ENCODE measurements at places on chromosomes 11 and 22.

- no peak for DNase-seq
These were observed 197.0 kb upstream of the CADM1 start for GRCh38 chr11:115700981-115701875.

DNA sequence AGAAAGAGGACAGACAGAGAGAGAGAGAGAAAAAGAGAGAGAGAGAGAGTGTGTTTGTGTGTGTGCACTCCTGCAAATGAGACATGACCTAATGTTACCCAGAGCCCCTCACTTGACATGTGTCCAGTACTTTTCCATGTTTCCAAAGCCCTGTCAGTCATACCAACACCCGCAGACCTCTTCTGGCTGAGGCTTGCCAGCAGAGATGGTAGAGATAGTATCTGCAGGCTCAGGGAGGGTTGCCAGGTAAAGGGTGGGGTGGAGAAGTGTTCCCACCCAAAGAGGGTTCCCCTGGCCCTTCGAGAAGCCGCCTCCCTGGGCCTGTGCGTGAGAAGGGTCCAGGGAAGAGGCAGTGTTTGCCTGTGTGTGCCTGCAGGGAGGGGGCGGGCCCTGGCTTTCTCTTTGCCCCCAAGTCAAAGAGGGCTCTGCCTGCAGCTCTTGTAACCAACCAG, 40.7 kb downstream of the POU2F3 start:
- no peak for DNase-seq

DNA sequence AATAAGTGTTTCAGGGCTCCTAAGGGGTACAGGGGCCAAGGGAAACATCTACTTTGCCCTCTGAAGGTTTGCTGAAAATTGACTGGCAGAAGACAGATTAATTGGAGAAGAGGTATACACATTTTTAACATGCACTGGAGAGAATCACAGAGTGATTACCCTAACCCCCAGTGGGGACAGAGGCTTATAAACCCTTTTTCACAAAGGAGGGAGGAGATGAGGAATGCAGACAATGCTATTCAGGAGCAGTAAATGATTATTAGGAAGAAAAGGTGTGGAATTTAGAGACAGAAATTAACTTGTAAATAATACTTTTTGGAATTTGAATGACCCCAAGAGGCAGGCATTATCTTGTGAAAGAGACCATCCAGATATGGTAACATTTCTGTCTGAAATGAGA, 582.4 kb upstream of the B3GAT1 start:
- DNase-seq = no peak

DNA sequence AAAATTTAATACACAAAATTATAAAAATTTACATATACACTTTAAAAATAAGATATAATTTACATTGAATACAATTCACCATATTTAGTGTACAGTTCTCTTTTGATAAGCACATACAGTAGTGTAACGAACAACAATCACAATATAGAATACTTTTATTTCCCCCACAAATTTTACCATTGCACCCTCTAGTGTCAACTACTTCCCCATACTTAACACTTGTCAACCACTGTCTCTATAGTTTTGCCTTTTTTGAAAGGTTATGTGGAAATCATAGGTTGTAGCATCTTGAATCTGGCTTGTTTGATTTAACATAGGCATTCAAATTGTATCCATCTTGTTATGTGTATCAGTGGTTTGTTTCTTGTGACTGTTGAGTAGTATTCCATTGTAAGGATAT, 21.3 kb upstream of the PANX1 start:
- DNase-seq = no peak

DNA sequence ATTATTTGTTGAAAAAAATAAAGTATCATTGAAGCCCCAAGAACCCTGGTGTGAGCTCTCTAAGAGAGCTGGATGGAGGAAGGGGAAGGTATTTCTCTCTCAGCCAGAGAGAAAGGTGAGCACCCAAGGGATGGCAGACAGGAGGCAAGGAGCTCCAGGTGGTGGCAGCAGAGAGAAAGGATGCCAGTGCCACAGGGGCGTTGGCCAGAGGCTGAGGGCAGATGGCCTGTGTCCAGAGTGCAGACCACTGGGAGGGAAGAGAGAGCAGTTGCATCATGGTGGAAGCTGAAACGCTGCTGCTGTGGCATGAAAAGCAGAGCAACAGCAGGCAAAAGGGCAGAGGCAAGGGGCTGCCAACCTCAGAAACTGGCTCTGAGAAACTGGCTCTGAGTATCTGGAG, 8.5 kb downstream of the SPON1 start:
- no peak for DNase-seq

GRCh38 chr11:116422556-116422955, 350.2 kb downstream of the BUD13 start:
- peak; percentile 26 for DNase-seq

DNA sequence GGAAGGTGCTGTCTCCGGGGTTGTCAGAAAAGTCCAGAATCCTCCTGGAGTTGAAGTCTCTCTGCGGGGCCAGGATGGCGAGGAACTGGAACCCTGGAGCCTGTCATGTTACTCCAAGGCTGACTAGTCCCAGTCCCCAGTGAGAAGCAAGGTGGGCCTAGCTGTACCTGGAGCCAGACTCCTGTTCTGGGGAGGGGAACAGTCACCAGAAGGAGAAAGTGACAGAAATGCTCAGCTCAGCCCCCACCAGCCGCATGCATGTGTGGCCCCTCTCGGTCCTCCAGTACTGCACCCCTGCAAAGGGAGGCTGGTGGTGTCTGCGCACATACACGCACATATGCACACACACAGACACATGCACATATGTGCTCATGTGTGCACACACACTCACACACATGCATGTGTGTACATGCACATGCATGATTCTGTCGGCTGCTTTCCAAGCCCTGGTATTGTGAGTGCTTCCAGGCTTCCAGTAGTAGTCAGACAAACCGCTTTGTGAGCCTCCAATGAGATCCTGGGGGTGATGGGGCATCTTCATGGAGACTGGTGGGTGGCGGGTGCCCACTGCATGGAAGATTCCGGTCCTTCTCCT, 54.3 kb downstream of the RTL6 start:
- DNase-seq = no peak

GRCh38 chr11:7204778-7205177, 46.9 kb upstream of the SYT9 start:
- no peak for DNase-seq

- no peak for DNase-seq
These were observed 1.4 kb downstream of the TNNI2 start for GRCh38 chr11:1839924-1840779.

- DNase-seq = no peak
These were observed 13.9 kb upstream of the OR8K1 start for GRCh38 chr11:56331861-56332491.

DNA sequence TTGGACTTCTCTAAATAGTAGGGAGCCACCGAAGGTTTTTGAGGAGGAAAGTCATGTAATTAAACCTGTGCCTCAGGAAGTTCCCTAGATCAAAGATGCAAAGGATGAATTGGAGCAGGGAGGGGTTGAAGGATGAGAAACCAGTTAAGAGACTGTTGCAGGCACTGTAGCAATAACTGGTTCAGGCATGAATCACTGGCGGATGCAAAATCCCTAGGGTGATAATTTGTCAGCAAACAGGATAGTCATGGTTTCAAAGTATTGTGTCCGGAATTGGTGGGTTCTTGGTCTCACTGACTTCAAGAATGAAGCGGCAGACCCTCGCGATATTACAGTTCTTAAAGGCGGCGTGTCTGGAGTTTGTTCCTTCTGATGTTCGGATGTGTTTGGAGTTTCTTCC, 19.9 kb downstream of the TRIOBP start:
- no peak for DNase-seq

- no peak for DNase-seq
These were observed 226.2 kb downstream of the TMEM135 start for GRCh38 chr11:87263979-87264378.

DNA sequence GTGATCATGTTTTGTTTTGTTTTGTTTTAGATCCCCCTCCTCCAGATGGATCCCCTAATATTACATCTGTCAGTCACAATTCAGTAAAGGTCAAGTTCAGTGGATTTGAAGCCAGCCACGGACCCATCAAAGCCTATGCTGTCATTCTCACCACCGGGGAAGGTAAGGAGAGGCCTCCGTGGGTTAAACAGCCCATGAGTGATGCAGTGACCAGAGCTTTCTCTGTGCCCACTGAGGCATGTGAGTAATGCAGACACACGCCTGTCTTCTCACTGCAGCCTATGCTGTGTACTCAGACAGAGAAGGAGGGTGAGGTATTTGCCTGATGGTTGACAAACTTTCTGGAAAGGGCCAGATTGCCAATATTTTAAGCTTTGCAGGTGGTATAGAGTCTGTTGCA, 73.7 kb upstream of the OR4B1 start:
- DNase-seq = no peak

DNA sequence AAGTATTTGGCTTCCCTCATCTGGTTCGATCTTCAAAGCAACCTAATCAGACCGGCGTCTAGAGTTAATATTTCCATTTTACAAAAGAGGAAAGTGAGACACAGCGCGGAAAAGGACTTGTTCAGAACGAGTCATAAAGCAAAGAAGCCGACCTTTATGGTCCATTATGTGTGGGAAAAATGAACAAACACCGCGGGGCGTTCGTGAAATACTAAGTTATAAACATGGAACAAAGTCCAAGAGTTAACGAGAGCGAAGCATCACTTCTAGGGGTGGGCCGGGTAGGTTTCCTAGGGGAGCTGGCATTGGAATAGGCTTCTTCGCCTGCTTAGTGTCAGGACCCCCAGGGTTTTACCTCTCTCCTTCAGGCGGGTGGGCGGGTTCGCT, 575 bp downstream of the DUSP18 start:
- DNase-seq = no peak

DNA sequence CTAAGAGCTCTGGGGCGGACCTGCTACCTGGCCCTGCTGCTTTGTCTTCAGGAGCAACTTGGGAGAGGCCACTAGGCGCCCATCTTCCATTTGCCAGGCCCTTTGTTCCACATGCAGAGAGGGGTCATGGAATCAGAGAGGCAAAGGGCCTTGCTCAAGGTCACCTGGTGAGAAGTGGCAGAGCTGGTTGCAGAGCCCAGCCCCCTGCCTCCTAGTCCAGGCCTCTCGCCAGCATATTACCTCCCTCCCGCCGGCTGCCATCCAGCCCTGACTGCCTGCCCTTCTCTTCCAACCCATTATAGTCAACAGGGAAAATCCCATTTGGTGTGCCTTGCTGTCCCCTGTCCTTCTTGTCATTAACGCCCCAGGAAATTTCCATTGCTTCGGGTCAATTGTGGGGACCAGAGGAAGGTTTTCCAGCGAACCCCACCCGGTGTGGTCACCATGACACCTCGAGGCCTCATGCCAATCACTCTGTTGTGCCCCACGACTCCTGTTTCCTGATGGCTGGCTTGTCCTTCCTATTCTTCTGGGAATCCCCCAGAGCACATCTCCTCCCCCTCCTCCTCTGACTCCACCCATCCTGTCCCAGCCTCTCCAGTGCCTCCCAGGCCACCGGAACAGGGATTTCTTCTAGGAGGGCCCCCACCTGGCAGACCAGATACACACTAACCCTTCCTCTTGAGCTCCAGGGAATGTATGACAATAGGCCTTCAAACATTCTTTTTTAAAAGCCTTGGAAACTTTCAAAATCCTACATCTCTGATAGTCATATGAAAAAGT, 77.0 kb downstream of the NECTIN1 start:
- DNase-seq = no peak

DNA sequence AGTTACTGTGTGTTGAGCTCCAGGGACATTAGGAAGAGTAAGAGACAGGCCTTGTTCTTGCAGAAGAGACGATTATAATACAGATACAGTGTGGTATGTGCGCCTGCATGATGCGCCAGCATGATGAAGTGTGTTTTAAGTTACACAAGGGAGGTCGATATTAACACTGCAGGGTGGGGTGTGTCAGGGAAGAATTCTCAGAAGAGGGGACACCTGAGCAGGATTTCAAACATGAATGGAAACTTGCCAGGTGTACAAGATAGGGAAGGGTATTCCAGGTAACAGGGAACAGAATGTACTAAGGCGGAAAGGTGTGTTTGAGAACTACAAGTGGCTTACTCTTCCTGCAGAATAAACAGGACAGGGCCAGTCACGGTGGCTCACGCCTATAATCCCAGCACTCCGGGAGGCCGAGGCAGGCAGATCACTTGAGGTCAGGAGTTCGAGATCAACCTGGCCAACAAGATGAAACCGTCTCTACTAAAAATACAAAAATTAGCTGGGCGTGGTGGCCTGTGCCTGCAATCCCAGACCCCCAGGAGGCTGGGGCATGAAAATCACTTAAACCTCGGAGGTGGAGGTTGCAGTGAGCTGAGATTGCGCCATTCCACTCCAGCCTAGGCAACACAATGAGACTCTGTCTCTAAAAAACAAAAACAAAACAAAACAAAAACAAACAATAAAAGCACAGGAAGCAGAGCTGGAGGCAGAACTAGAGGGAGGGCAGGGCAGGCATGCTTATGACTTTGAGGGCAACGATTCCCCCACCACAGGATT, 59.0 kb downstream of the SYN3 start:
- no peak for DNase-seq

GRCh38 chr11:70278994-70279393, 8.5 kb downstream of the PPFIA1 start:
- no peak for DNase-seq

DNA sequence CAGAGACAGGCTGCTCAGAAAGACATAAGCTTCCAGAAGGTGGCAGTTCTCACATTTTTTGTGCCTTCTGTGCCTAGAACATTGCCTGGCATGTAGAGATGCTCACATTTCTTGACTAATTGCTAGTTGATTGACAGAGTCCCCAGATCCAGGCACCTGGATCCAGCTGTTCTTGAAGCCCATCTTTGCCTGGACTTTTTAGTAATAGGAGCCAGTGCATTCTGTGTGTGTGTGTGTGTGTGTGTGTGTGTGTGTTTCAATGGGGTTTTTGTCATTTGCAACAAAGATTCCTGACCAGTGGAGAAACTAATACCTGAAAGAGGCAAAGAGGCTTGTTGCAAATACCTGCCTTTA, 15.1 kb downstream of the MRGPRF start:
- DNase-seq = no peak

DNA sequence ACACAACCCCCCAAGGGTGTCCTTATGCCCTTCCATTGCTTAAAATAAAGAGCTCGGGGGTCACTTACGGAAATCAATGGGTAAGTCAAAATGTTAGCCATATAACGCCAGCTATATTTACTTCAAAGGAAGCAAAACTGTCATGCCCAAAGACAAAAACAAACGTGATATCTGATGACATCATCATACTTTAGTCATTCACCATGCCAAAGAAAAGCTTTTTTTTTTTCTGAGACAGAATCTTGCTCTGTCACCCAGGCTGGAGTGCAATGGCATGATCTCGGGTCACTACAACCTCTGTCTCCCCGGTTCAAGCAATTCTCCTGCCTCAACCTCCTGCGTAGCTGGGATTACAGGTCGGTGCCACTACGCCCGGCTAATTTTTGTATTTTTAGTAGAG, 47.7 kb upstream of the SC5D start:
- no peak for DNase-seq

- DNase-seq = no peak
These were observed 870 bp upstream of the FREY1 start for GRCh38 chr11:45907911-45908370.

GRCh38 chr11:36375353-36376008, 79.4 kb downstream of the PRR5L start:
- DNase-seq = no peak

GRCh38 chr11:84227970-84228665, 942.0 kb upstream of the CCDC90B start:
- no peak for DNase-seq

Measured in NCI-H345 (cell line).